ENCODE measurements at places on chromosomes 11 and 22. TPM values are rescaled to one million over a fixed set of nuclear protein-coding genes. Genes with fewer than 3 reads are reported as not detected.

The CENPM gene
- total RNA-seq: 8.4 TPM

The OR5M3 gene
- not detected for total RNA-seq

The TP53AIP1 gene
- 7.6 TPM for total RNA-seq

The MS4A6E gene
- total RNA-seq: not detected

The ARHGAP20 gene
- total RNA-seq: 7.6 TPM

DNA sequence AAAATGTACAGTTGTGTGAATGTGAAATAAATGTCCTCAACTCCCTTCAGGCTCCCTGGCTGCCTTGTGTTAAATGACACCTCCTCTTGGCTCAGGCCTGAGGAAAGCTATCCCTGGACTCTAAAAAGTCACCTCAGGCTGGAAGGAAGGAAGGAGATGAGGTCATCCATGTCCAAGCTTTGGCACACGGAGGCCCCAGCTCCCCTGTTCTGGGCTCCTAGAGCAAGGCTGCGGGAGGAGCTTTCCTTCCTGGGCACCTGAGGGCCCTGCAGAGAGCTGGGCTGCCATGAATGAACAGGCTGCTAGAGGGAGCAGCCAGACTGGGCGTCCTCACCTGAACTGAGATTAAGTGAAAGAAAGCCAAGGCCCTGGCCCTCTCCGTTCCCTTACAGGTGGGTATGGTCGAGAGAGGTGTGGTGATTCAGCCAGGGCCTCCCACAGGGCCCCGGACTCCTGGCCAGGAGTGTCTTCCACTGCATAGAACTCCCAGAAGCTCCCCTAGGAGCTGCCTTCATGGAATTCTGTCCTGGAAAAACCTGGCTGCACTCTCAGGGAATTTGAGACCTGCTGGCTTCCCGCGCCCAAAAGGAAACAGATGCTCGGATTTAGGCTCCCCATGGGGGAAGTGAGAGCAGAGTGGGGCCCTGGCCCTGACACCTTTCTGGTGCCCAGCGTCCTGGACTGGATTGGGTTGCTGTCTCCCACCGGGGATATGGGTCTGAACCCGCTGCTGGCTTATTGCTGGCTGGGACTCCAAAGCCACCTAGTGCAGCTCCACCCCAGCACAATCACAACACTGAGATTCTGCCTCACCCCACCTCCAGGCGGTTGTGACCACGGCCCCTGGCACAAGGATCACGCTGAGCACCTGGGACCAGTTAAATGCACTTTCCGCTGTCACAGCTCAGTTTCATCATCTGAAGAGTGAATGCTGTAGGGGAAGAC, 22.2 kb downstream of the MYBPC3 start:
- no peak for DNase-seq

GRCh38 chr11:76690736-76691135, 20.2 kb upstream of the LRRC32 start:
- no peak for DNase-seq

- no peak for DNase-seq
Measured at GRCh38 chr22:29167032-29167911, 38.4 kb upstream of the EMID1 start.

- DNase-seq: no peak
Measured at GRCh38 chr11:113405724-113406478, 18.3 kb downstream of the ANKK1 start.

GRCh38 chr22:40498420-40499208, 128.2 kb downstream of the SGSM3 start:
- no peak for DNase-seq

GRCh38 chr11:10451426-10452116, 3.5 kb upstream of the AMPD3 start:
- DNase-seq: no peak

DNA sequence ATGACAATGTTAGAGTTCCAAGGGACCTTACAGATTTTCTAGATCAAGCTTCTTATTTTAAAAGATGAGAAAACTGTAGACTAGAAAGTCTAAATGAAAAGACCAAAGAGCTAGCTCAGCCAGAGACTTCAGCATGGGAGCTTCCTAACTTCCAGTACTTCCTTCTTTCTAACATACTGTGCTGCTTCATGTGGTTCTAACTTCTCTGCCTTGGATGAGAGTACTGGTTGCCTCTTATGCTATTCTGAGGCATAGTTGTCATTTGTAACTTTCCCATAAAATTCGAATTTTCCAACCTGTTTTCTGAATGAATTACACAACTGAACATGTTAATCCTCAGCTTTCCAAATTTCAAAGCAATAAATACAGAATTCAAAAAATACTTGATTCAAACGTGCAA, 1.8 kb downstream of the MTMR2 start:
- DNase-seq: no peak

DNA sequence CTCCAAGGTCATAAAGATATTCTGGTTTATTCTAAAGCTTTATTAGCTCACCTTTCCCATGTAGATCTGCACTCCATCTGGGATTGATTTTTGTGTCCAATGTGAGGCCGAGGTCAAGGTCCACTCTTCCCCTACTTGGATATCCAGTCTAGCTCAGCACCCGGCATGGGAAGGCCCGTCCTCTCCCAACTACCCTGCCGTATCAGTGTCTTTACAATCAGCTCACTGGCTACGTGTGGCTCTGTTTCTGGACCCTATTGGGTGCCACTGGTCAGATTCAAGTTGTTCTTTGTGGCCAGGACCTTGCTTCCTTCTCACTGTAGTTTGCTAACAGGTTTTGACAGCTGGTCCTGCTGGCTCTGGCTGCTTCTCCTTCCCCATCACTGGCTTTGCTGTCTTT, 30.9 kb downstream of the KCNQ1OT1 start:
- no peak for DNase-seq

DNA sequence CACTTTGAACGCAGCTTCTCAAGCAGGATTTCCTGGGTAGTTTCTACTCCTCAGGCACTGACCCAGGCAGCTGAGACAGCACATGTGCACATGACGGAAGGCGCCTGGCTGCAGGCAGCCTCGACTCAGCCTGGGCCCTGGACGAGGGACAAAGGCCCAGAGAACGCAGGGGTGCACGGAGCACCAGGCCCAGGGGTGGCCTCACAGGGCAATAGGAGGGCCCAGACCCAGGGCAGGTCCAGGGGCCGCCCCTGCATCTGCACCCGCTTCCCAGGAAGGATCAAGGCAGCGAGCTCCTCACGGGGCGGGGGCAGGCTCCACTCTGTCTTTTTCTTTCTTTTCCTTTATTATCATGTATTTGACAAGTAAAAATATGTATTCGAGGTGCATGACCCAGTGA, 208.4 kb downstream of the BRD1 start:
- DNase-seq: no peak

Measured in skin of body (tissue), 3 donors.